Activated T-cell treated with anti-CD3 and anti-CD28 coated beads for 1 hour (primary cell): ENCODE measurements at places on chromosomes 5 and 9.
A peak's percentile ranks its signal among the peaks of the same experiment; 100 is the strongest.

GRCh38 chr5:157920828-157921170 lies 61.9 kb upstream of the CLINT1 start:
- DNase-seq = no peak

DNA sequence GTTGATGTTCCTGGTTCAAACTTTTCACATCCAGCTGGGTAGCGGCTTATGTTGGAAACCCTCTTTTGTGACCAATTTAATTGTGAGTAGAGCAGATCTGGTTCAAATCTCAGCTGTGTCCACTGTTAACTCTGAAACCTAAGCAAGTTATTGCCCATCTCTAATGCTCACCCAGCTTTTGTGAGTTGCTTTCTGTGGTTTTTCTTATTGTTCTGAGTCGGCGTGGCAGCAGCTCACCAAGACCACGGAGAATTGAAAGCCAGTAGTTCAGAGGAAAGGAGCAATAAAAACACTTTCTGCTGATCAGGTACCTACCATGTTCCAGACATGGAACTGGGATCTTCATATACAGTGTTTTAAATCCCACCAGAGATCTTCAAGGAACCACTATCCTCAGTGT lies 114.4 kb downstream of the DOCK2 start:
- DNase-seq = no peak

DNA sequence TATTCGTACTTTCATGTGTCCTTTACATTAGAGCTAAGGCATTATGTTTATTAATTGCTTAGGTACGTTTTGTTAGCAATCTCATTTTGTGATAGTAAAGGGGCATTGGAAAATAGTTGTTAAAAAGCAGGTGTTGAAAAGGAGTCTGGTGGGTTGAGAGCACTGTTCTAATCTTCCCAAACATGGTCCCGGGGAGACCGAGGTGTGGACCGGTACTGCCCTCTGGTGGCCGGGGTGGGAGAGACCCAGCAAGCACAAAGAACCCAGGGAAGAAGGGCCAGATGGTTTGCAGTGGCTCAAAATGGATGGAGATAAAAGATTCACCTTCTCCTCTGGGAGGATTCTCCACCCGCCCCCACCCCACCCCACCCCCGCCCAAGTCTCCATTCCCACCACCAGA lies 26.1 kb downstream of the IDNK start:
- DNase-seq = peak; percentile 73

DNA sequence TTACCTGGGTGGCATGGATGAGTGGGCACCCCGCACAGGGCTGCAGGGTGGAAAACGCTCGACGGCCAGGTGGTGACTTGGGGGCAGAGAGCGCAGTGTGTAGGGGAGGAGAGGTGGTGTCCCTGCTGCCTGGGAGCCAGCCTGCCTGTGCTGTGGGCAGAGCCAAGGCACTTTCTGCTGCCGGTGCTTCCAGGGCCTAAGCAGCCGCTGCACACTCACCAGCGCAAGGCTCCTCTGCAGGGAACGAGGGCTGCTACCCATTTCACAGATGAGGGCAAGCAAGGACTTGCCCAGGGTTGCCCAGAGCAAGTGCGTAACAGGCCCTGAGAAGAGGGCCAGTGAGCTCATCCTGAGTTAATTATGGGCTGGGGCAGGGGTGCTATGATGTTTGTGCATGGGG lies 62.5 kb downstream of the CRB2 start:
- no peak for DNase-seq

DNA sequence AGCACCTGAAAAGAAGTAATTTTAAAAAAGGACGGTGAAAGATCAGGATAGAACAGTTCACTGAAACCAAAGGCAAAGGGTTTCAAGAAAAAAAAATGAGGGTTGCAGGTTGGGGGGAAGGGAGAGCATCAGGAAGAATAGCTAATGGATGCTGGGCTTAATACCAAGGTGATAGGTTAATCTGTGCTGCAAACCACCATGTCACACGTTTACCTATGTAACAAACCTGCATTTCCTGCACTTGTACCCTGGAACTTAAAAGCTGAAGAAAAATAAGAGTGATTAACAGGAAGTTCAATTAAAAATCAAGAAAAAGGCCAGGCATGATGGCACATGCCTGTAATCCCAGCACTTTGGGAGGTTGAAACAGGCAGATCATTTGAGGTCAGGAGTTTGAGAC lies 44.1 kb upstream of the RNF38 start:
- DNase-seq = no peak

GRCh38 chr9:127931092-127931881 lies 710 bp upstream of the PIP5KL1 start:
- no peak for DNase-seq

DNA sequence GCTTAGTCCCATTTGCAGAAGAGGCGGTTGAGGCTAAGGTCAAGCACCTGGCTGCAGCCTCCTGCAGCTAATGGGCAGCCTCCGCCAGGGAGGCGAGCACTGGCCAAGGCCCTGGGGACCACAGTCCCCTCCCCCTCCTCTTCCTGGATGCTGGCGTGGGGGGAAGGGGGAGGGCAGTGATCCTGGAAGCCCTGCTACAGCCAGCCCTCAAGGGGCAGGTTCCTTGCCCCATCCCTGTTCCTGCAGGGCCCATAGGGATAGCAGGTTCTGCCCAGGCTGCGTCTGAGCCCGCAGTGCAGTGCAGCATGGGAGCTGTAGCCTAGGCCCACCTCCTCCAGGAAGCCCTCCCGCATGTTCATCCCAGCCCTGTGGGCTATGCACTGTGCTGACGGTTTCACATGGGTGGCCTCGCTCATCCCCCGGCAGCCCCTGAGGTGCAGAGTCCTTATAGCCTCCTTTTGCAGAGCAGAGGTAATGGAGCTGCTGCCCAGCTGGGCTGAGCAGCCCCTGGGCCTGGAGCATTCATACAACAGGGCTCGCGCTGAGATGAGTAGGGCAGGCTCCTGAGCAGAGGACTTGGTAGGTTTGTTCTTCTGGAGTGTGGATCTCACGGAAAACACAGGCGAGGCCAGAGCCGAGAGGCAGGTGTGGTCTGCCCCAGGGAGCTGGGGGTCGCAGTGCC lies 36.0 kb downstream of the KCNT1 start:
- DNase-seq = no peak

DNA sequence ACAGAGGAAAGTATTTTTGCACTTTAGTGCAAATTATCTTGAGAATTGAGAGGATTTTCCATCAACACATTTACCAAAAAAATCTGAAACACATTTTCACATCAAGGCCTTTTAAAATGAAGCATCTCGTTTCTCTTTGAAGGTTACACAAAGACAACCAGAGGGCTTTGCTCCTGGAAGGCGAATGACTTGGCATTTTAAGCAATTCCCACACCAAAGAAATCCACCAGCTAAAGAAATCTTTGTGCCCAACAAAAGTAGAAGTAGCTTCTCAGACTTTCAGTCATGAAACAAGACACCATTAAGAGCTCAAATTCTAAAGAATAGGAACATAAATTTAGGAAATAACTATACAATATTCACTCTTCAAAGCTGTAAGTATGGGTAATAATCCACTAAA lies 59.9 kb downstream of the HABP4 start:
- no peak for DNase-seq

GRCh38 chr5:40405230-40405629 lies 274.5 kb upstream of the PTGER4 start:
- no peak for DNase-seq

DNA sequence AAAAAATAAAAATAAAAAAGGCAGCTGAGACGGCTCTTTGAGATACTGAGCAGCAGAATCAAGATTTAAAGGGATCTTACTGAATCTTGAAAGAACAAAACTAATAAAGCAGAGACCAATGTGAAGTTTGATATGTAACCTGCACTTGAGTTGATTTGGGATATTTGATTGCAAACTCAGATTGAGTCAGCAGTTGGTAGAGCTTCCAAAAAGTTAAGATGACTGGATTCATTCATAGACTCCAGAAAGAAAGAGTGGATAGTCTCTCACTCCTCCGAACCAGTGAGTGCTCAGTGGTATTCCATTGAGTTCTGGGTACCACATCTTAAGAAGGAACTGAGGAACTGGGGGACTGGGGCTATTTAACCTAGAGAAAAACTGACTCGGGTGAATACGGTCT lies 52.7 kb upstream of the TESK1 start:
- DNase-seq = no peak

GRCh38 chr5:58891086-58891970 lies 308.5 kb downstream of the RAB3C start:
- DNase-seq = peak; percentile 49

DNA sequence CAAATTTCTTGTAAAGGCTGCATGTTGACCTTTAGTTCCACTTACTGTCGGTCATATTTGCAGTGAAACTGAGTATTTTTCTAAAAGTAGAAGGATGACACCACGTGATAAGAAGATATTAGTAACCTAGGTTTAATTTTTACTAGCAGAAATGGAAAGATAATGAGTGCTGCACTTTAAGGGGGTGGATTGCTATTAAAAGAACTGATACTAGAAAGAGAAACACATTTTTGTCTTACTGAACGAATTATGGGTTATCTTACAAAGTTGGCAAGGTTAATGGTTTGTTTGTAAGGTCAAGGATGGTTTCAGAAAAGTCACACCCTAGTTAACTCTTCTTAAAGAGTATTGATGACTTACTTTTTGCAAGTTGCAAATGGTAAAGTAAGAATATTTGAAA lies 2.4 kb downstream of the MACIR start:
- no peak for DNase-seq

DNA sequence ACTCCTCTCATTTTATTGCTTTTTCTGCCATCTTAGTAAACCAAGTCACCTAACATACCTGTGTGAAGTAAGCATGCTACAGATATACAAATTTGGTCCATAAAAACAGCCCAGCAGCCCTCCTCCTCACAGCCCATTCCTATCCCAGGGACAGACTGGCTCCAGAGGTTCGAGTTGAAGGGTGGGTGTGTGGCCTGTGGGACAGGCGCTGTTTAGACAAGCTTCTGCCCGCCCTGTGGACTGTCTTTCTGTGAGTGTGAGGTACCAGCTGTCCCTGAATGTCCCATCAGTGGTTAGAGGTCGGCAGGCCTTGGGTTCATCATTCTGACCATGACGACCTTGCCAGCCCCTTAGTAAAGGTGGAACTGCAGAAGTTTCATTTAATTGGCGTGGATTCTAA lies 82.0 kb downstream of the WNK2 start:
- no peak for DNase-seq

- DNase-seq = no peak
Measured at GRCh38 chr5:175516933-175517823, 38.8 kb downstream of the SFXN1 start.
